NCI-H446 (cell line): ENCODE measurements at places on chromosomes 12 and 14.

- DNase-seq: no peak
Observed at GRCh38 chr12:45938566-45938965, 51.8 kb downstream of the SCAF11 start.

DNA sequence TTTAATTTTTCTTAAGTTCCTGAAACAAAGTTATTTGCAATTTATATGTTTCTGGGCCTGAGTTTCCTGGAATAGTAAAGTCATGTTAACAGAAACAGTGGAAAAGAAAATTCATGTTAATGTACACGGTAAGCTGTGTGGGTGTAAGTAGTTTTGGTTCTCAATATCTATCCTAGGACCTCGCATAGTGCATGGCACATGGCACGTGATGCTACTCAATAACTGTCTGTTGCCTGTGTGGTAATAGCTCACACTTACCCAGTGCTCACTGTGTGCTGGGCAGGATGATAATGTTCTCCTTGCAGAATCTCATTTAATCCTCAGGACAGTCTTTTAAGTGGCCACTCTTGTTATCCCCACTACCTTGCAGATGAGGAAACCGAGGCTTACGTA lies 100.7 kb downstream of the DUSP16 start:
- no peak for DNase-seq

DNA sequence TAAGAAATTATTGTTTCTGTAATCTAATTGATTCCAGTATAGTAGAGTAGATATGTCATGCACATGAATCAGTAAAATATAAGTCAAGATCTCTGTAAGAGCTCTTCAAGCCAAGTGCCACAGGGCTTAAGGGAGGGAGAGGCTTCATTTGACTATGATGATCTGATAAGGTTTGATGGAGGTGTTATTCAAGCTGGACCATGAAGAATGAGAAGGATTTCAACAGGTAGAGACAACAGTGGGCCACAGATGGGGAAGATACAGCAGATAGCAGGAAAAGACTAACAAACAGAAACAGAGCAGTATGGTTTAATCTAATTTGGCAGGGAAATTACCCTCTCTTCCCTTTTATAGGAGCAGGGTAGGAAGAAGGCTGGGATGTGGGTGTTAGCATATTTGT lies 40.6 kb upstream of the FKBP4 start:
- DNase-seq: no peak

DNA sequence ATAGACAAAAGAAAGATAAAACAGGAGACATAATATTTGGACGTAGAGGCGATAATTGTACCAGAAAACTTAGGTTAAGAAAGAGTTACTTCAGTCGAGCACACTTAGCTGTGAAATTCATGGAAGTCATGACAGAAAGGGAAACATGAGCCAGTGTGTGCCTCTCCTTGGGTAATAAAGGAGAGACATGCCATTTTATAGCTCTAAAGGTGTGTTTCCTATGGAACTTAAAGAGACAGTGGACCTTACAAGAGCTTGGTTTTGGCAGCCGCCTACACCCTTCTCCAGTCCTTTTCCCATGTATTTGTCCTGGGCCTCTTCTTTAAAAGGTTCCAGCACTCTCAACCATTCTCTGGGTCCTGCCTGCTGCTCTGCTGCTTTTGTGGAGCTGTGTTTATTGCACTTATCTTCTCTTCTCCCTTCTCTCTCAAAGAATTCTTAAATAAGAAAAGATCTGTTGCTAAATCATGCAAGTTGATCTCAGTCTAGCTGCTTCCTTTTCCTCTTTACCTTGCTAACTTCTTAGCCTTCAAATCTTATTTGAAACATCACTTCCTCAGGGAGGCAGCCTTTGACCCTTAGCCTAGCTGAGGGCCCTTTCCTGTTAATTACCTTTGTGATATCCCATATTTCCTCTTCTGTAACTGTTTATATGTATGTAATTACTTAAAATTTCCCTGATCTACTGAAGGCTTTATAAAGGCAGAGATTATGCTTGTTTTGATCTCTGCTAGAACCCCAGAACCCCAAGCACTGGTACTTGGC lies 81.8 kb upstream of the EVL start:
- DNase-seq: no peak

- DNase-seq: no peak
Observed at GRCh38 chr14:77603654-77604255, 12.7 kb downstream of the SPTLC2 start.

- DNase-seq: no peak
Observed at GRCh38 chr12:120625557-120626419, 14.6 kb upstream of the CABP1 start.

DNA sequence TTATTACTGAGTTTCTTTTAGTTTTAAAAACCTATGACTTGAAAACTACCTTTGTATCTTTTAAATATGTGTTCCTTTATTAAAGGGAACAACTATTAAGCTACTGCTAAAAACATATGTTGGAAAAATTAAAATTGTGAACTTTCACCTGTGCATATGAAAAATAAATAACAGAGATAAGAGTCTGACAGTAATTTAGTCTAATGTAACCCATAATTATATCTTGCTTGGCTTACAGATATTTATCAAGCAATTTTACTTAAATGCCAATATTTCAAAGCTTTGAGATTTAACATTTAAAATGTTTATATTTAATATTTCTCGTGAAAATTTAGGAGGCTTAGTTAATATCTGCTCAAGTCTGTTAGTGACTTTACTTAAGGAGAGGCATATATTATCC lies 309.8 kb downstream of the CCER1 start:
- DNase-seq: no peak

GRCh38 chr14:64640839-64641238 lies 63.4 kb upstream of the PLEKHG3 start:
- no peak for DNase-seq

DNA sequence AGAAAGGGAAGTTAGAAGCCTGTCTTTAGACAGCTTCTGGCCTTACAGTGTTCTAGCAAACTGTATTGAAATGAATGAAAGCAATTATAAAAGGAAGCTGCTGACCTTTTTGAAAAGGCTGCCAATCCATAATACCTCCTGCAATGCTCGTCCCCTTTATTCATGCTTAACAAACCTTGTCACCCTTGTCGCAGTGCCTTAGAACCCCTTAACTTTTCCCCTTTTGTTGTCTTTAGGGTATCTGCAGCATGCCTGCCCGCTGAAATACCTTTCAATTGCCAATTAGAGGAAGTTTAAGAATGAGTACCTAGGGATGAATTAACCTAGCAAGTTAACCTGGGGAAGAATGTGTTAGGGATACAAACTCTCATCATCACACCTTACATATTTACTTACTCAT lies 731.2 kb downstream of the RERGL start:
- DNase-seq: no peak

DNA sequence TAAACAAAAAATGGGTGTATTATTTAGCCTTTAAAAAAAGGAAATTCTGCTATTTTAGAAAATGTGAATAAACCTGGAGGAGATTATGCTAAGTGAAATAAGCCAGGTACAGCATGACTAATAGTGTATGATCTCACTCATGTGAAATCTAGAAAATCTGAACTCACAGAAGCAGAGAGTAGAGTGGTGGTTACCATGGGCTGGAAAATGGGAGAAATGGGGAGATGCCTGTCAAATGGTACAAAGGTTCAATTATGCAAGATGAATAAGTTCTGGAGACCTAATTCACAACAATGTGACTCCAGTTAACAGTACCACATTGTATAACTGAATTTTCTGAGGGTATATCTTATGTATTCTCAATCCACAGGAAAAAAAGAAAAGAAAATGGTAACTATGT lies 17.4 kb upstream of the LEMD3 start:
- no peak for DNase-seq

- DNase-seq: no peak
Observed at GRCh38 chr14:53042480-53042879, 91.6 kb upstream of the FERMT2 start.

- DNase-seq: no peak
Observed at GRCh38 chr14:21352587-21352986, 31.2 kb downstream of the SUPT16H start.

DNA sequence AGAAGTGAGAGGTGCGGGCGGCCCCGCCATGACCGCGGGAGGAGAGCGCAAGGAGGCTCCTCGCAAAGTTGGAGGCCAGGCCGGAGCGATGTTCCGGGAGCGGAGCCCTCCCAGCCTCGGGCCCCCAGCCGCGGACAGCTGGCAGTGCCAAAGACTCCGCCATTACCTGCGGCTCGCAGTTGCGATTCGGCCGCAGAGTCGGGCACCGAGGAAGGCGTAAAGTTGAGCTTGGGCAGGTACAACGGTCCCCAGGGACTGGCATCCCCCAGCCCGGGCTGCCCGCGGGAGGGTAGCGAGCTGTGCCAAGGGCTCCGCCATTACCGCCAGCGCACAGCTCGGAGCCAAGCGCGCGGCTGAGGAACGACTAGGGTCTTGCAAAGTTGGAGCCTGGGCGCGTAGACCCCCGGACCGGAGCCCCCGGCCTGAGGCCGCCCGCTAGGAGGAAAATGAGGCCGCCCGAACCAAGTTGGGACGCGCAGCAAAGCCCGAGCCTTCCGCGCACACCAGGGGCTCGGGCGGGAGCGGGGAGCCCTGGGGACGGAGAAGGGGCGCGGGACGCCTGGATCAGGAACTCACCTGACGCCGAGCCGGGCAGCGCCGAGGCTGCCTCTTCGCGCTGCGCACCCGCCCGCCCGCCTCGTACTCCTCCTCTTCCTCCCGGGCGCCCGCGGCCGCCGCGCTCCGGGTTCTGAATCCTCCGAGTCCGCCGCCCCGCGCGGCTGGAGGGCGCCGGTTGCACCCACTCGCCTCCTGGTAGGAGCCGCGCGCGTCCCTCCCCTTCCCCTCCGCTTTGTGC lies 677 bp downstream of the NOS1 start:
- no peak for DNase-seq

DNA sequence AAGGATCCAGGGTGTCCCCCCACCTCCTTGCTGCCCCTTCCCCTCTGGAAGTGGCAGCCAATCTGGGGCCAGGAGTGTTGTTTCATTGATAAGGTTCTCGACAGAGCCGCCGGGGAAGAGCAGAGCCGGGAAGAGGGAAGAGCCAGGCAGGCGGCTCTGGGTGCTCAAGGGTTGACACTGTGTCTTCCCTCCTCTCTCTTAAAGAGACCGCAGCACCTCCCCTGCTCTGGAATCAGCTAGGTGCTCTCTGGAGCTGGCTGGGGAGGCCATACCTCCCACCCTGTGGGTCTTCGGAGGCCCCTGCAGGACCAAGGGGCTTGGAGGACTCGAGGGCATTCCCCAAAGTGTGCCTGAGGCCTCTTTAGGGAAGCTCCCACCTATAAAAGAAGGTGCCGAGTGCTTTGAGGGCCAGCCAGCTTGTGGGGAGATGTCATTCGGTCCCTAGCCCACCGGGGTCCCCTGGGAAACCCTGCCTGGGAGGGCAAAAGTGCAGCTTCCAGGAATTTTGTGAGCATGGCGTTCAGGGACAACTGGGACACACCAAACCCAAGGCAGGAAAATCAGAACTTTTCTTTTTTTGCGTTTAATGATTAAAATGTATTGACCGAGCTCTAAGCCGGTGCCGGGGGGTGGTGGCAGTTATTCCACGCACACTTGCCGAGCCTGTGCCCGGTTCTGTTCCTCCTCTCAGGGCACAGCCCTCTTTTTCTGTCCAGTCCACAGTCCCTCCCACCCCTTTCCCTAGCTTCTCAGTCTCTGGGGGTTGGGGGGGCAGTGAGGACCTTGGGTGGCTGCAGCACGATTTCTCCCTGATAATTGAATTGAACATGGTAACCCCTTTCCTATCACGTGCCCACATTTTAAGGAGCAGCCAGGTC lies 3.0 kb downstream of the SETD1B start:
- no peak for DNase-seq

GRCh38 chr12:4320497-4320852 lies 538 bp upstream of the TIGAR start:
- no peak for DNase-seq

DNA sequence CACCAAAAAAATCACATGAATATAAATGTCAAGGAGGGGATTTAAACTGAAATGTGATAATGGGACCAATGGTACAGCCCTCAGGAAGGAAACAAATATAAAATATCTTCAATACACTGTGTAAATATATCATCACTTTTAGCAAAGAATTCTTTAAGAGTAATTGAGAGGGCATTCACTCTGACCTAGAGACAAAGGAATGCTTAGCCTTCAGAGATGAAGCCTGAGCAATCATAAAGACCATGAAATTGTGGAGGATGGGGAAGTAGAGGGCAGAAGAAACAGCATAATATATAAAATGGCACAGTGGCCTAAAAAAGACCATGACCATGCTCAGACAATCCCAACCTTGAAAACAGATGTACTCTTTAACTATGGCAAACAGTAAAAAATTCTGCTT lies 20.4 kb downstream of the YAF2 start:
- no peak for DNase-seq

DNA sequence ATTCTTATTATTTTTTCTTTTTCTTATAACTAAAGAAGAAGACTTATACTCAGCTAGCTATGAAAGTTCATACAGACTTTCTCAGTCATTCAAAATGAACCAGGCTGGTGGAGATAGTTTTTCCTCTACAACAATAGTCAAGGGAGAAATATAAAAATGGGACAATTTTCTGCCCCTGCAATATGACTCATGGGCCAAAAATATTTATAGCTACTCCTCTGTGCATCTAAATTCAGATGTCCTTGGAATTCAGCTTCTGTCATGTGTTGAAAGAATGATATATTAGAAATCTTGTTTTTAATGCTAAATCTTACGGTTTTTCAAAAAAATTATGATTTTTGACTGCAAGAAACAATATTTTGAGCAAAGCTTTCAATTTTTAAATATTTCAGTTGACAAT lies 237.2 kb upstream of the SYT10 start:
- DNase-seq: no peak

GRCh38 chr12:1044199-1044598 lies 53.2 kb downstream of the ERC1 start:
- no peak for DNase-seq

- no peak for DNase-seq
Observed at GRCh38 chr12:64895526-64895925, 71.1 kb downstream of the TBC1D30 start.

DNA sequence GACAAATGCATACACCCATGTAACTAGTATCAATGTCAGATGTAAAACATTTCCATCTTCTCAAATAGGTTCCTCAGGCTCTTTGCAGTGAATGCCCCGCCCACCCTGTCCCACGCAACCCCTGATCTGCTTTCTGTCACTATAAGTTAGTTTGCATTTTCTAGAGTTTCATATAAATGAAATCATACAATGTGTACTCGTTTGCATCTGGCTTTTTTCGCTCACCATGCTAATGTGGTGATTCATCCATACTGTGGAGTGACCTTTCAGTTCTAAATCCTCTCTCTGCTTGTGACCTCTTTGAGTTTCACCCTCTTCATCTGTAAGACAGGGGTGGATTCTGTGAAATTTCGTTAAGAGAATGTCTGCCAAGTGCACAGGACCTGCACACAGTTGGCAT lies 30.6 kb upstream of the MSI1 start:
- DNase-seq: no peak

DNA sequence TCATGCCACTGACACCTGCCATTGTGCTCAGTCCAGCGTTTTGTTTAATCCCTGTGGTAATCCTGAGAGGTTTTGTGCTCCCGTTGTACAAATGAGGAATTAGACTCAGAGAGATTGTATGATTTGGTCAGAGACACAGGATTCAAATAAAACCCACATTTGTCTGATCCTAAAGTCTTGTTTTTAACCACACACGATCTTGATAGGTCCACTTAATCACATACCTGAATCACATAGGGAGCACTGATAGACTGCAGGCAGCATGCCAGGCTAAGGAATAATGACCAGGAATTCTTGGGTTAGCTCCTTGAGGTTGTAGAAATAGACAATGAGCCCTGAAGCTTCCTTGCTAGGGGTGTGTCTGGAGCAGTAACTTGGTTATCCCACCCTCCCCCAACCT lies 202.6 kb upstream of the RGS6 start:
- no peak for DNase-seq

- DNase-seq: no peak
Observed at GRCh38 chr14:49546766-49547165, 39.4 kb downstream of the RPS29 start.
